ENCODE measurements at places on chromosomes 11 and 22. TPM values are rescaled to one million over a fixed set of nuclear protein-coding genes. Genes with fewer than 3 reads are reported as not detected.

Gene PCNX3
- 53.9 TPM for total RNA-seq

Gene GVQW3
- total RNA-seq = 0.99 TPM

Gene UVRAG
- 65.6 TPM for total RNA-seq

Gene PRG3
- total RNA-seq = not detected

Gene OR5B21
- total RNA-seq = not detected
